ENCODE measurements at places on chromosomes 5 and 9.

DNA sequence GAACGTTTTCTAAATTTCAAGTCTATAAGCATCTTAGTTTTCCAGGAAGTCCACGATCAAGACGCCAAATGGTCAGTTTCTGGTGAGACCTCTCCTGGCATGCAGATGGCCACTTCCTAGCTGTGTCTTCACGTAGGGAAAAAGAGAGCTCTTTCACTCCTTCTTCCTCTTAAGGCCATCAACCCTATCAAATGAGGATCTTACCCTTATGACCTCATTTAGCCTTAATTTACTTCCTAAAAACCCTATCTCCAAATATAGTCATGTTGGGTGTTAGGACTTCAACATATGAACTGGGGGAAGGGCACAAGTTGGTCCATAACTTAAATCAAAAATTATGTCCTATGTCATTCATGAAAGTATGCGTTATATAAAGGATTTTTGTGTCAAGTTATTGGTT is 229.5 kb downstream of the ARL15 start:
- DNase-seq = no peak

DNA sequence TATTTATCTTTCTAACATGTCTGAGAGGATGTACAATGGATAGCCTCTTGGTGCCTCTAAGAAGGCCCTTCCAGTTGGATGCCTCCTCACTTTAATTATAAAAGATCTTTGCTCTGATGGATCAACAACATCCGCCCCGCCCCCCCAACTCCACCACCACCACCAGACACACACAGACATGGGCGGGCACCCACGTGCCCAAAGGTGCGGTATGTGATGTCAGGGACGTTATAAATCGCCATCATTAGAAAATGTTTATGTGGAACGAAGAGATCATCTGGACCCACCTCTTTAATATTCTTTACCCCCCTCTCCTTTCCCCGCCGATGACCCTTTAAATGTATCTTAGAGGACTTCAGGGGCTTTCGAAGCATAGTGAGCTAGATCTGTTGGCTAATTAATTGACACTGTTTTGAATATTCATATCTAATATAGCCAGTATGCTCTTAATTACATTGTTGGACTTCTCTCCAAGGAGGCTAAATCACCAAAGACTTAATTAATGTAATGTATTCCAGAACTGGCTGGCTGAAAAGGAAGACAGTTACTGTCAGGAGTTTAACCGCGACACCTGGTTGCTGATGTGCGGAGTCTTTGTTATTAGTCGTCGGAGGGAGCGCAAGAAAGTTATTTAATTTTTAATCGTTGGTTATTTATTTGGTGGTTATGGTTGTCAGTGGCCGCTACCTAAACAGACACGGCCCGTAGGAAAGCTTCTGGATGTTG is 6.1 kb upstream of the FOXB2 start:
- DNase-seq = no peak

GRCh38 chr5:102561894-102562760 is 63.3 kb upstream of the SLCO6A1 start:
- peak; percentile 4 for DNase-seq

- DNase-seq = peak; percentile 76
Observed at GRCh38 chr5:79070350-79070667, 742 bp downstream of the BHMT2 start.

DNA sequence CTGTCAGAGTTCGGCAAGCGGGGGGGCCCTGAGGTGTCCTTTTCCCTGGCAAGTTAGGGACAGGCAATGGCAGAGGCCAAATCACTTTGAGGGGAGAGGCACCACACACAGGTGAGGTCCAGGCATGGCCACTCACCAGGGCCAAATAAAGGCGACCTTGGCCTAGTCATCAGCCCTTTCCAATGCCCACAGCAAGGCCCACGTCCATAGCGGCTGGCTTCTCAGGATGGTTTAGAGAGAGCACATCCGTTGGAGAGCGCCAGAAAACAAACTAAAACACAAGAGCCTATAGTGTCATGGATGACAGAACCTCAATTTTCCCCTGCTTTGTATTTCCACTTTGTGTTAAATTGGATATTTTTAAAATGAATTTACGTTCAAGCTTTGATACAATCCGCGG is 7.0 kb downstream of the CCNJL start:
- no peak for DNase-seq

DNA sequence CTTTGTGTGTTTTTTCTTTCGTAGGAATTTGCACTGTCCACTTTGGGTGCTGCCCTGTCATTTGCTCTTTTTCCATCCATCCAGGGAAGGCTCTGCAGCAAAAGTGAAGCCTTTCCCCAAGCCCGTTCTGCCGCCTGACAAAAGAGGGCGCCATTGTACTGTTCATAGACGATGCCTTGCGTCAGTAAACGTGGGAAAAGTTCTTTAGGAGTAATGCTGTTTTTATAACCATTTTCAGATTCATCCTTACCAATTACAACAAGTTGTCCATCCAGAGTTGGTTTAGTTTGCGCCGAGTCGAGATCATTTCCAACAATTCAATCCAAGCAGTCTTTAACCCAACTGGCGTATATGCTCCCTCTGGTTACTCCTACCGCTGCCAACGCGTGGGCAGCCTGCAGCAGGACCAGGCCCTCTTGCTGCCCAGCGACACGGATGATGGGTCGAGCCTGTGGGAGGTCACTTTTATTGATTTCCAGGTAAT is 34.3 kb upstream of the RPS23 start:
- peak; percentile 40 for DNase-seq

- peak; percentile 4 for DNase-seq
Observed at GRCh38 chr5:58459146-58460001, 512 bp downstream of the PLK2 start.

GRCh38 chr5:61159070-61159469 is 3.2 kb downstream of the SMIM15 start:
- DNase-seq = no peak

GRCh38 chr5:54794135-54794975 is 191.0 kb downstream of the ESM1 start:
- no peak for DNase-seq

DNA sequence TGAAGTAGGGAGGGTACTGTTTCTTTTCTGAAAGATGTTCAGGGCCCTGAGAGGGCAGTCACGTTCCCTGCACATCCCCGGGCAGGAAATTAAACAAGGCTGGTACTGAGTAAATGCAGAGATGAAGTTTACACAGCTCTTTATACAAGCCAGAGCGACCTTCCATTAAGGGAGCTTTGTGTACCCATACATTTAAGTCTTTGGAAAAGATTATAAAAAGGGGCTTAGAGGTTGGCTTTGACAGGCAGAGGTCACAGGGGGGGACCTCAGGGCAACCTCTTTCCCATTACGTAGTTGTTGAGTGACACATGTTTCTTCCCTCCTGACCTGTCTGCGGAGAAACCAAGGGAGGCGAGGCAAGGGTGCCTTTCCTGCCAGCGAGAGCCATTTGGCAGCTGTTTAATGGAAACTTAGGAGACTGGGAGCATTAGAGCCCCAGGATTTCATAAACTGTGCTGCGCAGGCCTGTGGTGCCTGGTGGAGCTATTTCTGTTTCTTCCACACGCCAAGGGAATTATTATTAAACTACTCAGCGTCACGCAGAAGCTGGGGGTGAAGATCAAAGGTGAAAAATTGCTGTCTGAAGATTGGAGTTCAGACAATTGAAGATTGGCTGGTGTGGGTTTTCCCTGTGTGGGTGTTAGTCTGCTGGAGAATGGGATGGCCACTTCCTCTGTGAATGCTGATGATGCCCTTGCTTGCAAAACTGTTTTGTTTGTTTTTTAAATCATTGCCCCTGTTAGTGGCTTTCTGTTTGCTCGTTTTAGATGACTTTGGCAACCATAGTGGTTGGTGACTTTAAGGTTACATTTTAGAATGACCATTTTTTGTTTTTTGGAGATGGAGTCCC is 3.2 kb upstream of the SMIM32 start:
- no peak for DNase-seq

DNA sequence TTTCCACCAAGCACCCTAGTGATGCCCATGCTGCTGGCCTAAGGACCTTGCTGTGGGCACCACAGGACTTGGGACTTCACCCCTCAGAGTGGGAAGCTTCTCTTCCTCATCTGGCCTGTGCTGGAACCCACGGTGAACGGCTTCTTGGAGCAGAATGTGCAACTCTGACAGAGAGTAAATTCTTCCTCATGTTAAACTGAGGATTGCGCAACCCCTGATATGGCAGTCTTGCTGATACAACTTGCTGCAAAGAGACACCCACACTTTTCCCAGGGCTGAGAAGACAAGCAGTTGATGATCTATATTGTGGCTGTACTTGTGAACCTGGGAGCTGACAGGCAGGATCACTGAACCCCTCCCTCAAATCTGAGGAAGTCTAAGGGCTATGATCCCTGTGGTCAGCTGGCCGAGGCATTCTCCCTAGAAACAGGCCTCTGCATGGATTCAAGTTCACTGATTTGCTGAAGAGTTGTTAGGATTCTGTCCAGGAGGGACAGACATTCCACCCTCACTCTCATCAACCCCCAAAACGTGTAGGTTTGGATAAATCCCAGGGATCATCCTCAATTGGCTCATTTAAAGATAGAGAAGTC is 307.2 kb downstream of the MTRR start:
- no peak for DNase-seq

DNA sequence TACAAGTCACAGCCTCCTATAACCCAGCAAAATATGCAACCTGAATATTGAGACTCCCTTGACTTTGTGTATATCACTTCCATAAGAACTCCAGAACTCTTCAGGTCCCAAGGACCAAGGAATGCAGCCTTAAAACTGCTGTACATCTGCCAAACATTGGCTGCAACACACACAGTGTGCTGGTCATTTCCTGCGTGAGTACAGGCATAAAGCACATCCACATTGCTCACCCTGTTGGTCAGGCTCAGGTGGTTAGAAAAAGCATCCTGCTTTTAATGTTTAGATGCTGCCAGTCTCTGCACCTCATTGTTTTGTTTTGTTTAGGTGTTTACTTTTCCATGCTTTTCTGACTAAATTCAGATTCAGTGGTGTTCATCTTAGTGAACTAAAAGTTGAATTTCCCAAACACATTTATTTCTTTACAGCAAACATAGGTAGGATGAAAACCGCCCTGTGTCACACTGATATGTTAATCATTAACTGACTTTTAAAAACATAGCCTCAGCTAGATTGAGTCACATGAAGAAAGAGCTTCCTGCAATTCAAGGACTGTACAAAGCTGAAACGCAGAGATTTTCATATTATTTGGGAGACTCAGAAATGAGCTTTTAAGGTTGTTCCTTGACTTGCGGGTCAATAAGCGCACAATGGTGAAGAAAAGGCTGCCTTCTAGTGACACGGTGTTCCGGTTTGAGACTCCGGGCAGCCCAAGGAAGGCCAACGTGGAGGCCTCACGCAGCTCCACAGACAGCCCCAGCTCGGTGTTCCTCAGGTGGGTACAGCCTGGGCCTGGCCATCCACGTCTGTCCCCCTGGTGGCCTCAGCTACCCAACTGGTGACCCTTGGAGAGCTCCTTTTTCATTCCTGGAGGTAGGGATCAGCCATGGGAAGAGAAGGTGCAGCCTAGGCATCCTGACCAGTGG is 52.2 kb upstream of the GRAMD2B start:
- DNase-seq = no peak

GRCh38 chr5:74304536-74304935 is 336.0 kb downstream of the ENC1 start:
- DNase-seq = no peak

DNA sequence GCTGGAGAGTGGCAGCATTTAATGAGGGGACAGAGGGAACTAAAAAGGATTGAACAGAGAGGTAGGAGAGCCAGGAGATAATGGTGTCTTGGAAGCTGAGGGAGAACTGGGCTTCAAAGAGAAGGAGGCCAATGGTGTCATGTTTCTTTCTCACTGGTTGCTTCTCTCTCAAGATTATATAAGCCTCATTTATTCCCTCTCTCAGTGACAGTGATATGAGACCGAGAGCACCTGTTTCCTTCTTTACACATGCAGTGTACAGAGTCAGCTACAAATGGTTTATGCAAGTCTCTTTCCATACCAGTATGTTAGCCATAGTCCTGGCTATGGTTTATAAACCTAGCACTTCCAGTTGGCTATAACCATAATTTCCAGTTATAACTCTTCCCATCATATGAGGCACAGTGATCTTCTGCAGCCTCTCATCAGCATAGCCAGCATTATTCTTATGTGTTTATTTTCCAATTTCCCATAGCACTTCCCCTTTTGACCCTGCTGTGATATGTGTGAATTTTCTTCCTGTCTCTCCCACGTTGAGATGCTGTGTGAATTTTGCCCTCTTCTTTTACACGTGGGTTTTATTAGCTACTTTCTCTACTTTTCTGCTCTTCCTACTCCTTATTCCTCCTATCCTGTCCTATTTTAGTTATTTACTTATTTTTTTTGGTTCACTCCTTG is 71.2 kb downstream of the UNC13B start:
- DNase-seq = no peak

DNA sequence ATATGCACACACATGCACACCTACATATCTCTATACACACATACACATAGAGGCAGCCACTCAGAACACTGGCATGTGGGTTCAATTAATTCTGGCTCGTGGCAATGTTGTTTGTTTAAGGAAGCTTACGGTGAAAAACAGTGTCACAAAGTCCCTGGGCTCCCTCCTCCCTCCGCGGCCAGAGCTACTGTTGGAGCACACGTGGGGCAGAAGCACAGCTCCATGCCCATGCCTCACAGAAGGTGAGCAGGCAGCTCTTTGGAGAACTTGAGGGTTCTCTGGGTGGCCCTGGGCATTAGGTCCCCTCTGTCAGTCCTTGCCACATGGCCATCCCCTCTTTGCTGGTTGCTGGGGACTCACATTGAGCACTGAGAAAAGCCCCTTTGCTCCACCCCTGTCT is 107.5 kb downstream of the GADD45G start:
- no peak for DNase-seq

GRCh38 chr9:98516897-98517503 is 191.7 kb downstream of the GABBR2 start:
- no peak for DNase-seq

DNA sequence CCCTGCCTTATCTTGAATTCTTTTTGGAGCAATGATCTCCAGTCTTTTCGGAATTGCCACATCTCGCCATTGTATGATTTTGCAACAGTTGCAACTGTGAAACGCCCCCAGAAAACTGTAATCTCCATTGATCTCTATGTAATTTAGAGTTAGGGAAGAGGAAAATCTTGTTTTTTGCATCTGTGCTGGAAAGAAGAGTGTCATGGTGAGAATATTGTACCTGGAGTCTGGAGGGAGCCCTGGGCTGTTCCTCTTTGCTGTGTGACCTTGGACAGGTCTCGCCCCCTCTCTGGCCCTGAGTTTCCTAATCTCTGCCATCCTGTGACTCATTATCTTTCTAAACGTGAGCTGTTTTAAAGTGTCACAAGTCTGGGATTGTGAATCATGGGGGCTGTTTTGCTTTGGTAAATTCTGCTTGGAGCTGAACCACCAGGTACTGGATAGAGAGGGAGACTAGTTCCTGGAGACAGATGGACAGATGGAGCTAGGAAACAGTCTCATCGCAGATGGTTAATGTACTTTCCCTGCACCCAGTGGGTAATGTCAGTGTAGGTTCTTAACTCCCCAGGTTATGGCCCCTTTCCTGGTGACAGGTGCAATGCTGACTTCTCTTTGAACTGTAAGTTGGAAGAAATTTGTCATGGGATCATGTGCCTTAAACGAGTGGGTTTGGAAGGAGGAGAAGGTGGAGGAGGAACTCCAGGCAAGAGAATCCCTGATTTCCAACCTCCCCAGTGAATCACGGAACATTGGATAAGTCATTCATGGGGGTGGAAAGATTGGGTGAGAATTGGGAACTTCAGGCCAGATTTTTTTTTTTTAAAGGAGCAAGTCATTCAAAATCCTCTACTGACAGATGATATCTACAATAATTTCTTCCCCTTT is 19.6 kb downstream of the PPARGC1B start:
- no peak for DNase-seq

Measured in SHP77 (cell line).